Stimulated activated CD4-positive, alpha-beta T cell treated with anti-CD3 and anti-CD28 coated beads, Interleukin-12 subunit alpha, Interleukin-12 subunit beta, amount 100 ng/mL, for 4 hours (primary cell): ENCODE measurements at places on chromosomes 7 and 10.

DNA sequence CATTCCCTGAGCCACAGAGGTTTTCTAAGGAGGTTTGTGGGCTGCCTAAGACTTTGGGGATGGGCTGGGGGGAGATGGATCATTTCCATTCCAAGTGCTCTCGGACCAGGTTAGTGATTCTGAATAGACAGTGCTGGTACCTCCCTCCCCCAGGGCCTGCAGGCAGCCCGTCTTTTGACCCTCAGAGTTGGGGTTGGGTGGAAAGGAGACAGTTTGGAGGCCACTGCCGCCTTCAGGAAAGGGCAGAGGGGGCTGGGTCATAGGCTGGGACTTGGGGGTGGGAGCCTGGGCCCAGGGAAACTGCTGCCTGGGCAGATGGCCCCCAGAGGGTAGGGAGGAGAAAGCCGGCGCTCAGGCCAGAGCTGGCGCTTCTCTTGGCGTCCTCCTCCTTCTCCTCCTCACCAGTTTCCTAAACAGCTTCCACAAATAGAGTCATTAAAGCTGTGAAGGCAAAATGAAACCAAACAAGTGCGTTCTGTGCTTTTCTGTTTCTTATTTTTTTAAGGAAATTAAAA, 4.4 kb downstream of the UNC5B start:
- DNase-seq, result no peak

DNA sequence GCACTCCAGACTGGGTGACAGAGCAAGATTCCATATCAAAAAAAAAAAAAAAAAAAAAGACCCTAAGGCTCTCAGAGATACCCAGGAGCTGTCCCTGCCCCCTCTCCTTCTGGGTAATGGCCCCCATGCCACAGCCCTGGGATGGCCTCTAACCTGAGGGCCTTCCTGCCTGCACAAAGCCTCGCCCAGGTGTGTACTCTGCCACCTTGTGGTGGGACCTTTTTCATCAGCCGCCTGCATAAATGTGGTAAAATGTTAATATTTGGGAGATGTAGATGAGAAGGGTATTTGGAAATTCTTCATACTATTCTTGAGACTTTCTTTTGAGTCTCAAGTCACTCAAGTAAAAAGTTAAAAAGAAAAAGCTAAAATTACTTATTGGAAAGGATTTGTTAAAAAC, 46.3 kb upstream of the RNF216 start:
- DNase-seq, result peak; percentile 29

GRCh38 chr10:1664333-1664964, 72.9 kb downstream of the ADARB2 start:
- no peak for DNase-seq

DNA sequence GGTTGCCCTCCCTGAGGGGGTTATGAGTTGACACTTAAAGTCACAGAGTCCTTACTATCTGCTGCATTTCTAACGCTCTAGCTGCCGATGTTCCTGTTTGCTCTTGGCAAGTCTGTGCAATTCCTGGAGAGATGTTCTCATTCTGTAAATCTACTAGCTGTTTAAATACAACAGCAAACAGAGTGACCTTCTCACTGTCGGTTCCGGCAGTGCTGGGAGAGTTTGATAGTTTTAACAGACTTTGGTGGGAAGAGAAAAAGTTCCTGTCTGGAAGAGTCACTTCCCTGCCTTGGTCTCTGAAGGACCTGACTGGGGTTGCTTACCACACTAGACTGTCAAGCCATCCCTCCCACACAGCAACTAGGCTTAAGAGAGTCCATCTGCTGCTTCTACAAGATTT, 63.3 kb upstream of the ELMO1 start:
- no peak for DNase-seq

GRCh38 chr10:77251297-77252013, 386.2 kb downstream of the KCNMA1 start:
- no peak for DNase-seq

DNA sequence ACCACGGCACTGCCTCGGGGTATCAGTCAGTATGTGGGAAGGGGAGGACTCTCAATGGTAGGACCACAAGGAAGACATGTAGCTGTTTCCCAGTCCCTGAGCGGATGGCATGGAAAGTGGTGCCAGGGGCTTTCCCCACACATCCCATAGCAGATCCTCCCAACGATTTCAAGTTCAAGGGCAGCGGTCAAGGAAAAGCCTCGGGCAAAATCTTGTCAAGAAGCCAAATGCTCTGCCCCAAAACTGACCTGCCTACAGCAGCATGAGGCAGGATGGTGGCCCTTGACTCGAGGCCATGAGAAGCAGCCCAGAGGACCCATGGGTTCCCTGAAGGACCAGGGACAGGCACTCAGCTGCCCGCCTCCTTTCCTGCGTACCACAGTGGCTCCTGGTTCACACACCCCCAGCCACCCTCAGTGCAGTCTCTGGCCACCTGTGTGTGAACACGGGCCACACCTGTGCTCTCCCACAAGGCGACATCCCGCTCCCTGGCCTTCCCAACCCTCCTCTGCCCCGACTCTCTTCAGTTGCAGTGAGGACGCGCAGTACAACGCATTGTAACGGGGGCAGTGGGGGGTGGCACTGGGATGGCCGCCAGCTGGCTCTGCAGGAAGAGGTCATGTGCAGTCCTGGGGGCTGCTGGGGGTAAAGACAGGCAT, 43.6 kb downstream of the CTBP2 start:
- no peak for DNase-seq

- DNase-seq, result no peak
Observed at GRCh38 chr10:121598263-121599249, at the start of gene FGFR2. FGFR2 (minus strand) TSS chr10:121598444; CDS start chr10:121593817, 4,627 bp downstream.

DNA sequence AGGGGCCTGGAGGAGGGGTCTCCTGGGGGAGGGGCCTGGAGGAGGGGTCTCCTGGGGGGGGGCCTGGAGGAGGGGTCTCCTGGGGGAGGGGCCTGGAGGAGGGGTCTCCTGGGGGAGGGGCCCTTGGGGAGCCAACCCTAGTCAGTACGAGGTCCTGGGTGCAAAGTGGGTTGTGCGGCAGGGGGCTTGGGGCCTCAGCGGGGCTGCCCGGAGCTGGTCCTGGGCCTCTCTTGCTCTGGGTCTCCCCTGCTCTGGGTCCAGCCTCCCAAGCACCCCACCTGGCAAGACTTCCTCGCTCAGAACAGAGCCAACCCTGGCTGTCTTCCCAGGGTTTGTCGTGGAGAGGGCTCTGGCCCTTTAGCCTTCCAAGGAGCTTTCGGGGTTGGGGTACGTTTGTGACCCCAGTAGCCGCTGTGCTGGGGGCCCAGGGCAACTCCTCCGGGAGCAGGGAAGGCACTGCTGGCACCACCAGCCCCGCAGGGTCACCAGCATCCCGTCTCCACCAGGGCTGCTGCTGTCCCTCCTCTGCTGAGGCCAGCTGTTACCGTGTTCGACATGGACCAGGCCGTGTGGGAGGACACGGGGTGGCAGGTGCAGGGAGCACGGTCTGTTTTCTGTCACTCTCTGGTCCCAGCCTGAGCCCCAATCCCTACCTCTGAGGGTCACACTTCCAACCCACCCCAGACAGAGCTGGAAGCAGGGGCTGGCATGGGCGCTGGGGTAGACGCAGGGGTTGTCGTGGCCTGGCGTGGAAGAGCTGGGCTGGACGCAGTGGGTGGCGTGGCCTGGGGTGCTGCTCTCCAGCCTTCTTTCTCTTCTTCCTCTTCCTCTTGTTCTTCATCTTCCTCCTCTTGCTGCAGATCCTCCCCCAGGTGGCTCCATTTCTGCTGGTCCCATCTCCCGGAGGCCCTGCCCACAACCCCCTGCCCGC, 22.8 kb downstream of the PWWP2B start:
- no peak for DNase-seq

- DNase-seq, result no peak
Observed at GRCh38 chr7:107538001-107538400, 25.7 kb downstream of the COG5 start.

DNA sequence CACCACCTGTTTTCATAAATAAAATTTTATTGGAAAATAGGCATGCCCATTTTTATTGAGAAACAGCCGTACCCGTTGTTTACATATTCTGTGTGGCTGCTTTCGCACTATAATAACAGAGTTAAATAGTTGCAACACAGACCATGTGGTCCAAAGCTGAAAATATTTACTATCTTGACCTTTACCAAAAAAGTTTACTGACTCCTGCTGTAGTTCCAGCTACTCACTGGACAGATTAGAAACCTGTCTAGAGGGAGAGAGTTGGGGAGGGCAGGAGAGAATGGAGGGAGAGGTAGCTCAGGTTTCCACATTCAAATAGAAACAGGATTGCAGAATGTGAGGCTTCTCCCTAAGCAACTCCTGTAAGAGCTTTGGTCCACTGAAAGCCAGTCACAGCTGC, 55.1 kb upstream of the GLCCI1 start:
- DNase-seq, result no peak

DNA sequence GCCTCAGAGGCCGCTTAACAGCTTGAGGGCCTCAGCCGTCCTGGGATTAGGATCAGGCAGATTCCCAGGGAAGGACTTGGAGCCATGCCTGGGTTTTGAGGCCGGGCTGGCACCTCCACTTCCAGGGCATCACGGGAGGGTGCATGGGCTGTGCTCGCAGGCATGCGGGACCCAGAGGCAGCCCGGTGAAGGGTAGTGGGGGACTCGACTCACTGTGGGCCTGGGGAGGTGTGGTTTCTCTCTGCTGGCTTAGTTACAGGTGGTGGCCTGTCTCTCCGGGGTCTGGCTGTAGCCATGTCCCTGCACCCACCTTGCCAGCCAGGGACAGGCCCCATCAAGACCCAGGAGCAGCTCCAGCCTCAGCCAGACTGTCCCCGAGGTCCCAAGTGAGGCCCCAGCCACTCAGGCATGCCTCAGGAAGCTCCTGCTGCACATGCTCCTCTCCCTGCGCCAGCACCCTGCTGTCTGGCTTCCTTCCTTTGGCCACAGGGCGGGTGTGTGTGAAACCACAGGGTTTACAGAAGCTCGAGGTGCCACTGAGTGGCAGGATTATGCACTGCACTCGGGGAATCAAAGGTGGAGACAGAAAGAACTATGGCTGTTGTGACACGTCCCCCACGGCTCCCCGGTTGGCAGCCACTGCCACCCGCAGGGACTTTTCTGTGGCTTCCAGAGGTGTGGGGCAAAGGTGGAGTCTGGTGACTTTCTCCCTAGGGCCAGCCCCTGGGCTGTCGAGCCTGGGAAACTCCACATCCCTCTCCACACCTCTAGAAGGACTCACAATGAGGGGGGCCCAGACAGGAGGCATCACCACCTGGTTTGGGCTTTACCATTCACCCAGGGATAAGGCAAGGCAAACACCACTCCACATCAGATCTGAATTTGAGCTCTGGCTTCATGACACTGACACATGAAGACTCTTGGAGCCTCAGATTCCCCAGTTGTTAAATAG, 19.7 kb downstream of the GOLGA7B start:
- DNase-seq, result peak; percentile 66

GRCh38 chr10:45278860-45279498, 36.4 kb downstream of the OR13A1 start:
- DNase-seq, result no peak

DNA sequence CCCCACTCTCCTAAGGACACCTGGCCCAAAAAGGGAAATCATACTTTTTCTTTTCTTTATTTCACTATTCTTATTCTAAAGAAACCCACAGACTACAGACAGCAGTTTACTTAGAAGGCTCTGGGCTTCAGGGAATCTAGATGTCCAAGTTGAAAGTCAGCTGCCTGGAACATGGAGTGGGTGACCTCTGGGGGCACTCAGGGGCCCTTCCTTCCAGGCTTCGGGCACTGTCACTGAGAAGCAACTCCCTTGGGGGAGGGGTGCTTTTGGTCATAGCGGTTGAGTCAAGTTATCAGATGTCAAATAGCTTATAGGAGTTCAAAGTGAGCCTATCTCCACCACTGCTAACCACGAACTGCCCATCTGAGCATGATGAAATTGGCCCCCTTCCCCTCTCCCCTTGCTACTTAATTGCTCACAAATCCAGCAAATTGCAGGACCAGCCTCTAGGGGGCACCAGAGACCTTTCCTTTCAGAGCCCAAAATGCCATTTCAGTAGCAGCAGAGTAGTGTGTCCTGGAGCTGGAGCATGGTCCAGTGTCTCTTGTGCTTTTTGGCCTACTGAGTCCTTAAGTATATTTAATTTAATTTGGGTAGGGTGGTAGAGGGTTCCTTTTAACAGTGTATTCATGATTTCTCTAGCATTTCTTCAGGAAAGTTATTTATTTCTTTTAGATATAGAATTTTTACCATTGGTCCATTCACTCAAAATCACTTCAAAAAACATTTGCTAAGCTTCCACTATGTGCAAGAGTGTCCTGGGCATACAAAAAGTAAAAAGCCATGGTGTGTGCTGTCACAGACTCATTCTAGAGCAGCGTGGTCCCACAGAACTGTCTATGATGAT, 463.8 kb downstream of the KCNMA1 start:
- peak; percentile 58 for DNase-seq

- no peak for DNase-seq
Observed at GRCh38 chr10:29608062-29608461, 26.7 kb downstream of the SVIL start.

DNA sequence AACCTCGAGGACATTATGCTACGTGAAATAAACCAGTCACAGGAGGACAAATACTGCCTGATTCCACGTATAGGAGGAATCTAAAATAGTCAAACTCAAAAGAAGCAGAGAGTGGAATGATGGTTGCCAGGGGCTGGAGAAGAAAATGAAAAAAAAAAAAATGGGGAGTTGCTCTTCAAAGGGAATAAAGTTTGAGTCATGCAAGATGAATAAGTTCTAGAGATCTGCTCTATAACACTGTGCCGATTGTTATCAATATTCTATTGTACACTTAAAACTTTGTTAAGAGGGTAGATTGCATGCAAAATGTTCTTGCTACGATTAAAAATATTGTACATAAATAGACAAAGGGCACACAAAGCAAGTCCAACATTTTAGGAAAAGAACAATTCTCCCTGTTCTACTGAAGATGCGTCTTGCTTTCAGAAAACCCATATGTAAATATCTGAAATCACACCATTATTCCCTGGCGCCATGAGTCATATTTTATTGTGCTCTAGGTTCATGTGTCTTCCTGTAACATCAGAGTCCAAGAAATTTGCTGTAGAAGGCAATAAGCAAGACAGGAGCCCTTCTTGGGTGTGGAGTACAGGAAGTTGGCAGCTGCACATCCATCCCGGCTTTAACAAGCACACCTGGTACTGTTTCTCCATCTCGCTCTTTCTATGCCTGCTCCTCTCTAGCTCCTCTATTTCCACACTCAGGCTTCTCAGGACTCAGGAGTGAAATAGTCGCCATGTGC, 145.9 kb downstream of the GFRA1 start:
- DNase-seq, result no peak

DNA sequence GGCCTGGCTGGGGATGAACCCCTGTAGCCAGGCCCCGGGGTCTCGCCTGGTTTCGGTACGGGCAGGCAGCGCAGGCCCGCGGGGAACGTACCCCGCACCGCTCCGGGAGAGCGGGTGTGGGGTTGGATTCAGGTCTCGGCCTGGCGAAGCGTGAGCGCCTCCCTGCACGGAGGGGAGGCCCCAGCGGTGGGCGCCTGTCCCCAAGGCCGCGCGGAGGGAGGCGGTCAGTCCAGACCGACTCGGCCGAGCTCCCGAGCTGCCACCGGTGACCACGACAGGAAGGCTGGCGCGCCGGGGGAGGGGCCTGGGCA, 378 bp upstream of the INPP5F start:
- DNase-seq, result no peak
